ENCODE measurements at places on chromosomes 4 and X. TPM values are rescaled to one million over a fixed set of nuclear protein-coding genes. Genes with fewer than 3 reads are reported as not detected.

The ANXA3 gene
- 33.1 TPM for total RNA-seq

The KDR gene
- 5.7 TPM for total RNA-seq

The TMEM35A gene
- total RNA-seq = 15.2 TPM

The CDX4 gene
- not detected for total RNA-seq

The RPS6KA6 gene
- total RNA-seq = under 0.01 TPM

The GCNA gene
- total RNA-seq = 1.7 TPM

The ATP6AP2 gene
- 124 TPM for total RNA-seq

The PRSS12 gene
- total RNA-seq = 14.2 TPM

The LDB2 gene
- 21.5 TPM for total RNA-seq

The PDZD11 gene
- 39.0 TPM for total RNA-seq

The CENPI gene
- 4.4 TPM for total RNA-seq

The RHOH gene
- 0.44 TPM for total RNA-seq

The NPY5R gene
- not detected for total RNA-seq

The SPIN2A gene
- total RNA-seq = 0.22 TPM

The GPRIN3 gene
- total RNA-seq = 0.57 TPM

The GUCY1B1 gene
- total RNA-seq = 0.86 TPM

The GYG2 gene
- total RNA-seq = 18.2 TPM
